ENCODE measurements at places on chromosomes 2 and 18.

DNA sequence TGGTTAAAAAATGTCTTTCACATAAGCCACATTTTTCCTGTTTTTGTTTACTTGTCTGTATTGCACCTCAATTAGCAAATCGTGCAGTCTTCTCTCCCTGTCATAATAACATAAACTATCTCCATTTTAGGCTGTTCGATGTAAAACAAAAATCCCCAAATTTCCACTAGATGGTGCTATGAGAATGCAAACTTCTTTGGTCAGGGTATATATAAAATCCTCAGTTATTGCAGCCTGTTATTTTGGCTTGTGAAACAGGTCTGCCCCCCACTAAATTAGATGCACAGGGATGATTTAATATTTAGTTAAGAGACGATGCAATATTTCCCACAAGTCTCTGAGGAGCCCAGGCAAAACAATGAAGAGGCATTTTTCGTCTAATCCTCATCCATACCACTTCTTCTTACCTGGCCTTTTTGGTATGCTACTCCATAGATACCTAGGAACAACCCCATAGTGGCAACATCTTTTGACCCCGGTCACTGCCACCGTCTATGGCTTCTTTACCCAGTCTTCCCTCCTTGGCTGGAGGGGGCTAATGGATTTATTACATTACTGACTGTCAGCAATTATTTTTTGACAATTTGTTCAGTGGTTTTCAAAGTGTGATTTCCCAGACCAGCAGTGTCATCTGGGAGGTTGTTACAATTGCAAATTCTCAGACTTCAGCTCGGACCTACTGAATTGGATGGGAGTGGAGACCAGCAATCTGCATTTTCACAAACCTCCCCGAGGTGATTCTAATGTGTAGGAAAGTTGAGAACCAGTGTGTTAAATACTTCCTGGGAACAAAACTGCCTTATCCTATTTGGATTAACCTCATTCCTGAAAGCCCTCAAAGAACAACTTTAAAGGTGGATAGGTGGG, 117.4 kb upstream of the CWC22 start:
- no peak for DNase-seq

DNA sequence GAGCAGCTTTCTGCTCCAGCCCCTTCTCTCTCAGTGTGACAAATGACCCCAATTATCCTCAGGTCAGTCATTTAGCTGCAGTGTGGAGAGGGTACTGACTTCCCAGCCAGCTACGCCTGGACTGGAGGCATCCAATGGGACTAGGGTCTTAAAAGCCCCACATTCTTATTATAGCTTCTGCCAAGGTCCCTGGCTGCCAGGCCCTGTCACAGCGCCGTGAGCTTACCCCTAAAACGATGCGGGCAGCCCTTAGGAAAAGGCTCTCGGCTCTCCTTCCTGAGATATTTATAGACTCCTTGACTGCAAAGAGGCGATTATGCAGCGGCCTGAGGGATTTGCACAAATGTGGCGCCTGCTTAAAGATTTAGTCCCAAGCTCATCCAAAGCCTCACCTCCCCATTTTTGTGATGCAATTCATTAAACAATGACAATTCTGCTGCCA, 69.2 kb upstream of the EDAR start:
- DNase-seq, result no peak

DNA sequence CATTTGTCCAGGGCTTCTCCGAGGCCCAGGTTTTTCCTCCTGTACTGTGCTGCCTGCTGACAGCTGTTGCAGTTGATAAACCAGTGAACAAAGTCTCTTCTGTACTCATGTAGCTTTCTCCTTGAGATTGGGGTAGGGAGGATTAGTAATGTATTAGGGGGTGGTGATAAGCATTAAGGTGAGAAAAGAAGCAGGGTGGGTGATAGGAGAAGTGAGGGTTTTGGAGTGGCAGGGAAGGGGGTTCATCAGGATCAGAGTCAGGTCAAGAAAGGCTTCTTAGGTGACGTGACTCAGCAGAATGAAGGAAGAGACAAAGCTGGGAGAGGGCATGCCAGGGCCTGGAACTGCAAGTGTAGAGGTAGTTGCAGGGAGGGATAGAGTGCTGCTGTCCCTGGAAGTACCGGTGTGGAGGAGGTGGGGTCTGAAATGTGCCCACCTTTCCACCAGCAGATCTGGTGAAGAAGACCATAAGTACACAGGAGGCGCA, 48.7 kb downstream of the PKP4 start:
- DNase-seq, result no peak

DNA sequence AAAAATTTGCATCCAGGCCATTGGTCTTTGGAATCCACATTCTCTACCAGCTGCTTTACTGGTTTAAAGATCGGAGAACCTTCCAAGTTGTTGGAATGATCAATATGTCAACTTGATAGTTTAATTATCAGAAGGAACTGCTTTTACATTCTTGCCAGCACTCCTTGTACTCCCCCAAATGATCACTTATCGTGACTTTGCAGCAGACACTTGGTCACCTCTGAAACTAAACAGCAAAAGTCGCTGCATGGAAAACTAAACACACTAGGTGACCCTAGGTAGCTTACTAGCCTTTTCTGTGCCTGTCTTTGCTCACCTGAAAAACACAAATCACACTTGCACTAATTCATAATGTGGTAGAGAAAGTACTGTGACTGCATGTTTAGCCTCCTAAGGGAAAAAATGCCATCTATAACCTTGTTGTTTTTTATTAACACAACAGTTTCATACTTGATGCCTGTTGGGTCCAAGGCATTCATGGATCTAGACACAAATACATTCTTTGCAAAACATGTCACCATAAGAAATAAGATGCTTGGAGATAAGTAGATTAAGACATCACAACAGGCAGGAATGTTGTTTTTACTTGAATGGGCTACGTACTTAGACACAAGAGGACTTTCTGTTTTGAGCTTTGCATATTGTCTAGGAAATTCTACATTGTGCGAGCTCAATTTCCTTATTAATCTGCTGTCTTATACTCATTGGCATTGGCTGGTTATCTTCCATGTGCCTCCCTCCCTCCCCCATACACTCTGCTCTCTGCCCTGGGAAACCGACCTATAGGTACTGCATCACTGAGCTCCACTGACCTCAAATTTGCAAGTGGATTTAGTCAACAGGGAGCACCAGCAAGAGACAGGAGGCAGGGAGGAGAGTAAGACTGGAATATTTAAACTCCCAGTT, 219.1 kb upstream of the STK17B start:
- DNase-seq, result no peak

DNA sequence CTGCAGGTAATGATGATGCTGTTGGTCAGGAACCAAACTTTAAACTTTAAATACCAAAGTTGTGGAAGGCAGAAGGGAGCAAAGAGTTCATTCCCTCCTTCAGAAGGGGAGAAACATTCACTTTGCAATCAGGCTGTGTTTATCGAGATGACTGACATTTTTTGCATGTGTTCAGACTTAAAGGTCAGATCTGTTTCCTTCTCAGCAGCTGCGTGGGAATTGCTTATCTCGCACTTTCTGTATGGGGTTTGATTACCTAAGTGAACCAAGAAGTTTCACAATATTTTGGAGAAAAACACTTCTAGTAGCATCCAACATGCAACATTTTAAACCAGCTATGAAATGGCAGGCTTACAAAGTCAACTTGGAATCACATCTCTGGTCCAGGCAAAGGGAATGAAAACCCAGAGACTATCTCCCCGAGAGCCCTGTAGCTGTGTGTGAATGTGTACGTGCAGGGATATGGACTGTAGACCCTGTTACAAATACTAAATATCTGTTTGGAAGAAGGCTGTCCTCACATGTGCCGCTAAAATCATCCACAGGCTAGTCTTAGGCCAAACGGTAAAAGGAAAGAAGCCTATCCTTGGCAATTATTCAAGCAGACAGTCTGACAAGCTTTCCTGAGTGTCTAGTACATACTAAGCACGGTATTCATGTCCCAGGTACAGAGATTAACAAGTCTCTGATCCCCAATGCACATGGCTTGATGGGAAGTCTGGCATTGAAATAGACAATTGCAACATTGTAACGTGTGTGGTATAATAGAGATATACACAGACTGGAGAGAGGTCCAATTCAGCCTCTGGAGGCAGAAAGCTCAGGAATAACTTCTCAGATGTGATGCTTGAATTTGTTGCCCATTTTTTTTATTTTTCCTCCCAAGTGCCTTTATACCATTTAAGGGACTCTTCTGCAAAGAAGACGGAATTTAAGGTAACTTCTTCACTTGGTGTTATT, 483.1 kb downstream of the DPP10 start:
- no peak for DNase-seq

DNA sequence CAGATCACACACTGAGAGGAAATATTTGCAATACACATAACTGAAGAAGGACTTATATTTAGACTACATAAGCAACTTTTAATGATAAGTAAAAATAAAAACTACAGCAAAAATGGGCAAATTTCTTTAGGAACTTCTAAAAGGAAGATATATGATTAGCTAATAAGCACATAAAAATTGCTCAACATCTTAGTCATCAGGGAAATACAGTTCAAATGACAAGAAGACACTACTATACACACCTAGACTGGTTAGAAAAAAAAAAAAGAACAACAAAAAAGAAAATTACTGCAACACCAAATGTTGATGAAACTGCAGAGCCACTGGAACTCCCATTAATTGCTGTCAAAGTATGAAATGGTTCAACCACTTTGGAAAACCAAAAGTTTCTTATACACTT, 1247.5 kb upstream of the ACVR2A start:
- DNase-seq, result no peak

- DNase-seq, result no peak
These were observed 123.5 kb upstream of the ZBTB14 start for GRCh38 chr18:5419030-5419429.

DNA sequence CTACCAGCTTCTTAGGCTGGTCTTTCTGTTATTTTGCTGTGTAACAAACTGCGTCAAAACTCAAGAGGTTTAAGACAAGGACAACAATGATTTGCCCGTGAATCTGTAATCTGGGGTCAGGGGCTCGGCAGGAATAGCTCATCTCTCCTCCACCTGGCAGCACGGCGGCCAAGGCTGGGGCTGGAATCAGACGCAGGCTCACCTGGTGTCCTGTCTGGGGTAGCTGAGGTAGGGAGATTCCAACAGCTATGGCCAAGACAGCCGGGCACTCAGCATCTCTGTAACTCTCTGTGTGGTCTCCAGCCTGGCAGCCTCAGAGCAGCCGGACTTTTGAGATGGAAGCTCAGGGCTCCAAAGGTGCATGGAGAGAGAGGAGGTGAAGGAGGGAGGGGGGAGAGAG, 42.3 kb downstream of the DNER start:
- no peak for DNase-seq

DNA sequence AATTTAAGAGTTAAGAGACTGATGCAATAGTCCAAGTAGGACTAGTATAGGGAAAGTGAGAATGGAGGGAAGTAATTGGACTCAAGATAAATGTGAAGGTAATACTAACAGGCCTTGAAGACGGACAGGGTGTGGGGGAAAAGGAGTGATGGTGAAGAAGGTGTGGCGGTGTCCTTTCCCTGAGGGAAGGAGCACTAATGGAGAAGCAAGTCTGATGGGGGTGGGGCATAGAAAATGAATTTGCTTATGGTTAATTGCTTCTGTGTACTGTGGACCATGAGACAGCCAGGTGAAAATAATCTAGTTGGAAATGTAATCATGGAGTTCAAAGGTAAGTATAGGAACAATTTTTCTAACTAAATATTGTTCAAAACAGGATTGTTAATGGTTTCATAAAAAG, 7.1 kb upstream of the TGOLN2 start:
- DNase-seq, result no peak

DNA sequence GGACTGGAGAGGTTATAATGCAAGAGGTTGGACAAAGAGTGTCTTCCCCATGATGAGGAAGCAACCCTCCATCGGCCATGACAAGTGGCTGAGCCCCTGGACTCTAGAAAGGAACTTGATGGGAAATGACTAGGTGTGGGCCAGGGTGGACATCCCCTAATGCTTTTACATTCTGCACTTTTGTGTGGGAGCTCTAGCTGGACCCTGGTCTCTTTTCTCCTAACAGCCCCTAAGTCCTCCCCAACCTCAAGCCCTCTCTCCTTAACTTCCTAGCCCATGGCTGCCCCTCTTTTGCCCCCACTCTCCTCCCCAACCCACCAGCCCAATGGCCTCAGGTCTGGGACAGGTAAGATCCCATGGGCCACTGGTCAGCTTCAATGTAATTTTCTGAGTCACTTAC, 2.4 kb downstream of the CD207 start:
- DNase-seq, result no peak

DNA sequence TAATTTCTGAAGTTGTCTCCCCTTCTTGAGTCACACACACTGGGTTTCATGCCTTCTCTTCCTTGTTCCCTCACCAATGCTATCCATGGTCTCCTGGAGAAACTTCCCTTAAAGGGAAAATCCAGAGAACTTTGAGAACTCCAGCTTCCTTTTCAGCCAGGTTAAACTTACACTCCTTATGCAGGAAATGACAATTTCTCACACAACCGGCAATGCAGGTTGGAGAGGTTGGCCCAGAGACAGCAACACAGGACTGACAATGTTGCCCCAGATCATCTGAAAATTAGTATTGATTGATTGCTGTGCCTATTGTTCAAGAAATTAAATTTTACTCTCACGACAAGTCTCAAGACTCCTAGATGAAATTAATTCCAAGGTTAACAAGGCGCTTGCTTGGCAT, 292.2 kb downstream of the NYAP2 start:
- DNase-seq, result no peak

DNA sequence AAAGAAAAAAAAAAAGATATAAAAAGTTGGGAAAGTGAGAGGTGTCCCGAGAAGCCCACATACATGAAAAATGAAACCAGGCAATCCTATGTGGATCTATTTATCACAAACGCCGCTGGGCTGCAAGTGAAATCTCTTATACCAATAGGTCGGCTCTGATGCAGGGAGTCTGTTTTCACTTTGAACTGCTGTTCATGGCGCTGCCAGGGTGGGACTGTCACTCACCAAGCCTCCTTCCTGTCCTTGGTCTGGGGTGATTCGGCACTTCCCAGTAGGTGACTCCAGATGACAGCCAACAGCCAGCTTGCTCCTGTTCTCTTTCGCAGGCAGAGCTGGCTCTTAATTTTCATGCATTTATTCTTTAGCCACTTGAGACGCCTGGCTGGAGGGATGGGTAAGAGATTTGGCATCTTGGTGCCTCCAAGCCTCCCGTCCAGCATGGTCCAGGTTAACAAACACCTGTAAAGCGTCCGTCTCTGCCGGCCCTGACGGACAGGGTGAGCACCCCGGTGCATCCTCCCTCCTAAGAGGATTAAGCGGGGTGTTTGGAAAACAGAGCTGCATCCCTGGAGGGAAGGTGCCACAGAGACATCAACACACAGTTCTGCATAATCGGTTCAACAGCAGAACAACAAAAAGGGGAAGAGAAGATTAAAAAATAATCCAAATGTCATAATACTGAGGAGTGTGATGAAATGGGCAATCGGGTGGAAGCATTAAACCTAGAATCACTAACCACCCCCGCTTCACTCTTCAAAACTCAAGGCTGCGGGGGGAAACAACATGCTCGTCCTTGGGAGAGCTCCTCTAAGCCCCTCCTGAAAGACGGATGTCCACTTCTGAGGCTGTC, 58.7 kb downstream of the STEAP3 start:
- no peak for DNase-seq

GRCh38 chr2:23430263-23430662, 45.3 kb downstream of the KLHL29 start:
- DNase-seq, result no peak

GRCh38 chr2:222714361-222715241, 43.1 kb downstream of the MOGAT1 start:
- DNase-seq, result no peak

GRCh38 chr2:106058469-106059137, 135.5 kb downstream of the UXS1 start:
- DNase-seq, result no peak

All from activated T-cell treated with anti-CD3 and anti-CD28 coated beads, Interleukin-2, amount 50 U/mL, for 4 hours (primary cell).